ENCODE measurements at places on chromosomes 11 and 22. TPM values are rescaled to one million over a fixed set of nuclear protein-coding genes. Genes with fewer than 3 reads are reported as not detected.

TMX2 gene
- 76.5 TPM for total RNA-seq

TCN1 gene
- not detected for total RNA-seq

OR52H1 gene
- total RNA-seq, result 0.20 TPM

FLRT1 gene
- not detected for total RNA-seq

ART5 gene
- not detected for total RNA-seq

C11orf42 gene
- total RNA-seq, result not detected

PHETA2 gene
- 4.0 TPM for total RNA-seq

PTPN5 gene
- total RNA-seq, result not detected

SLC17A6 gene
- total RNA-seq, result not detected

LGALS12 gene
- not detected for total RNA-seq

DRD2 gene
- not detected for total RNA-seq

HSPA8 gene
- total RNA-seq, result 2,453 TPM

MDK gene
- 6.5 TPM for total RNA-seq

MRGPRX4 gene
- total RNA-seq, result not detected

C11orf91 gene
- total RNA-seq, result 0.66 TPM

PGGHG gene
- 235 TPM for total RNA-seq

AGBL2 gene
- total RNA-seq, result 5.2 TPM

XKR3 gene
- not detected for total RNA-seq

BEST1 gene
- total RNA-seq, result not detected

MPEG1 gene
- not detected for total RNA-seq

OR8G1 gene
- not detected for total RNA-seq

C11orf97 gene
- not detected for total RNA-seq

TRPC6 gene
- not detected for total RNA-seq

CYTH4 gene
- 160 TPM for total RNA-seq

WBP2NL gene
- total RNA-seq, result 3.5 TPM

ART1 gene
- not detected for total RNA-seq

LARGE2 gene
- not detected for total RNA-seq

SYT8 gene
- total RNA-seq, result not detected

SLN gene
- total RNA-seq, result not detected

F2 gene
- 0.71 TPM for total RNA-seq

ALKBH8 gene
- total RNA-seq, result 12.1 TPM

P2RX6 gene
- 0.12 TPM for total RNA-seq

UPK3A gene
- total RNA-seq, result not detected

STIM1 gene
- total RNA-seq, result 105 TPM

CCDC73 gene
- not detected for total RNA-seq

PATE4 gene
- total RNA-seq, result not detected

SLC15A3 gene
- total RNA-seq, result 1.8 TPM

SMIM35 gene
- 0.49 TPM for total RNA-seq

UBQLN3 gene
- not detected for total RNA-seq

KRTAP5-8 gene
- not detected for total RNA-seq

BTBD10 gene
- total RNA-seq, result 29.5 TPM

ABCG4 gene
- total RNA-seq, result not detected

GSTT2B gene
- 0.44 TPM for total RNA-seq

INS gene
- total RNA-seq, result not detected

ST3GAL4 gene
- total RNA-seq, result 8.4 TPM

TEX54 gene
- total RNA-seq, result not detected

VPREB3 gene
- total RNA-seq, result not detected

CD44 gene
- 356 TPM for total RNA-seq

CHEK2 gene
- 37.3 TPM for total RNA-seq

RIN1 gene
- total RNA-seq, result 1.3 TPM
